ENCODE measurements at places on chromosomes 2 and 18.

- DNase-seq: no peak
These were observed 46.6 kb upstream of the ATP6V1B1 start for GRCh38 chr2:70888923-70889715.

DNA sequence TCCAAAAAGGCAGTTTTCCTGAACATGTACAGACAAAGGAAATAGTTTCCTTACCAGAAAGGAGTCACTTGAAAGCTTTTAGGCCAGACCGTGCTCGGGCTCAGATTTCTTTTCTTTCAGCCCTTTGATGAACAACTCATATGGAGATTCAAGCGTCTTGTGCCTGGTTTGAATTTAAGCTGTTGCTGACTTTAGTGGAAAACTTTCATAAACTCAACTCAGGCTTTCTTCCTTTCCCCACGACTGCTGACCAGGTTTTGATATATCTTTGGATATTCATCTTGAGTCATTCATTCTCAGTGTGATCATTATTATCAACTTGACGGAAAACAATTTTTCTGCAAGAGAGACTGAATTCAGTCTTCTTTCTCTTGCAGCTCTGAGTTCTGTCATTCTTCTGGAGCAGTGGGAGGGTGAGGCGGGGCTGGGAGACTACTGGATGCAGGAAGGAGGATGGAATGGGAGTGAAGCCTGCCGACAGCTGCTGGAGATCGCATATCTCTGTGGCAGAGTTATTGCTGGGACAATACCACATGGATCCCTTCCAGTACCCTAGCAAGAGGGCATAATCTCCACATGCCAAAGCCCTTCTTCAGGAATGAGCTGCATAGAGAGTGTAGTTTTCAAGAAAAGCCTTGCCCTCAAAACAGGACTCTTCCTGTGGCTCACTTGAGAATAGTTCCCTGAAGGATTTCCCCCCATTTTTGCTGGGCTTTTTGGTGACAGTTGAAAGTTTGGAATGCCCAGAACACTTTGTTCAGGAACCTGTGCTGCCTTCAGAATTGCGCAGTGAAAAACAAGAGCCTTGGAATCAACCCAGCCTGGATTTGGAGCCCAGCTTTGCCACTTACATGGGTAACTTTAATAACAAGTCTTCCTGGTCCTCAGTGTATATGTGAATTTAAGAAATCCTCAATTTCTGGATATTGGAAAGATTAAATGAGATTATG is 364.4 kb downstream of the ZNF521 start:
- DNase-seq: no peak

DNA sequence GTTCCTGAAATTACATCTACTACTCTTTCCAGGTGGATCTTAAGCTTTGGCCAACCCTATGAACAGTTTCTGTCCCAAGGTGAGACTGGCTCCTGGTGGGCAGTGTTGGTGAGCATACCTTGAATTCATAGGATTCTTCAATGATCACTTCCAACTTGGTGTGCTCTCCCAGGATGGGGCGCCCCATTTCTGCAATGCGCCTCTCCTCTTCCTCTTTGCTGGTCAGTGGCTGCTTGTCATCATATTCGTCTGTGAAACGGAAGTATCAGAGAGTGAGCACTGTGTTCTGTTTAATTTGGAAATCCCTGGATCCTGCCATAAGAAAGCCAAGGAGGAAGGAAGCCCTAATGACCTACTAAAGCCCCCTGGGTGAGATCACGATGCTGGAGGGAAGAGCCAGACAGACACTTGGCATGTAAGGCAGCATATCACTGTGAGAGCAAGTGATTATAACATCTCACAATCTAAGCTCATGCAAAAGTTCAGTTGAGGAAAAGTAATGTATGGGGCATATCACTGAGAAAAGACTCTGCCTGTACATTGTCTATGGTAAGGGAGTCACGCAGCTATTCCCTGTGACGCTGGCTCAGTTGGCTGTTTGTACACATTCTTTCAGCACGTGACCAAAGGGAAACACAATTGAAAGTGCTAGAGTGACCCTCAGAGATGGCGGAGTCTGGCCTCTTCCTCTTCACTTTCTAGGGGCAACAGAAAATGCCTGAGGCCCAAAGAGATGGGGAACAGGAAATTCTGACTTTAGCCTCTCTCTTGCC is 287.0 kb downstream of the SLC8A1 start:
- DNase-seq: no peak

DNA sequence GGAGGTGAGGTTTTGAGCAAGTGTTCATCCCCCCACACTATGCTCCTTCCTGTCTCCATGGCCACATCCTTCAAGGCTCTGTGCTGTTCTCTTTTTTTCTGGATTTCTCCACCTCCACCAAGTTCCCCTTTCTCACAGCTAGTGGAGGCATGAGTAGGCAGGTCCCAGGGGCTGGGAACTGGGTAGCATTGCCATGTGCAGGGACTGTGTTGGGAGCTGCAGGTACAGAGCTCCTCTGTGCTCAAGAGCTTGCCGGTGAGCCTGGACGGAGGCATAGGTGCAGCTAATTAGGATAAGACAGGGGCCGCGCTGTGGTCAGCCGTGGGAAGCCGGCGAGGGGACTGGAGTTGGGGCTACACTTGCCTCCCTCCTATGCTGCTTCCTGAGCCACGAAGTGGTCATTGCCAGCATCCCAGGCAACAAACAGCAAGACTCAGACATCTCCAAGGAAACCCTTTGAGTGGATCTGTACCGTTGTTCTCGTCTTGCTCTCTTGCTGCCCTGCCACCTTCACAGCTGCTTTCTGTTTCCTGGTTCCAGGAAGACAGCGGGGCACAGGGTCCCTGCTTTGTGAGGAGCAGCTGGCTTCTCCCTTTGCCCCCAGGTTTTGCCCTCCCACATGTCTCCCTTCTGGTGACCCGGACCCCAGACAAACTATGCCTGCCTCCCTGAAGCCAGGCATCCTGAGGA is 36.9 kb downstream of the ATOH8 start:
- no peak for DNase-seq

- no peak for DNase-seq
These were observed 62.5 kb upstream of the RAPGEF4 start for GRCh38 chr2:172673056-172673683.
